Right ventricle myocardium inferior (tissue), 1 donor: ENCODE measurements at places on chromosomes 2 and 18.

DNA sequence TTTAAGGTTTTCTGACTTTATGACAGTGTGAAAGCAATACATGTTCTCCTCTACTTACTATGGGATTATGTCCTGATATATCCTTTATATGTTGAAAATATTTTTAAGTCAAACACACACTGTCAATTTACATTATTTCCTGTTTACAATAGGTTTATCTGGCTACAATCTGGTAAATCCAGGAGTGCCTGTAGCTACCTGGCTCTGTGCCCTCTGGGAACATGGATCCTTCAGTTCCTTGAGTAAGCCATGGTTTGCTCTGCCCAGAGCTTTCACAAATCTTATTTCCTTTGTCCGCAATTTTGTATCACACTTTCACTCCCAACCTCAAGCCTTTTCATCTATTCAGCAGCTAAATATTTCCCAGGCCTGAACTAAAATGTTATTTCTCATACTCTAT, 1582.2 kb upstream of the NXPH2 start:
- no peak for DNase-seq

DNA sequence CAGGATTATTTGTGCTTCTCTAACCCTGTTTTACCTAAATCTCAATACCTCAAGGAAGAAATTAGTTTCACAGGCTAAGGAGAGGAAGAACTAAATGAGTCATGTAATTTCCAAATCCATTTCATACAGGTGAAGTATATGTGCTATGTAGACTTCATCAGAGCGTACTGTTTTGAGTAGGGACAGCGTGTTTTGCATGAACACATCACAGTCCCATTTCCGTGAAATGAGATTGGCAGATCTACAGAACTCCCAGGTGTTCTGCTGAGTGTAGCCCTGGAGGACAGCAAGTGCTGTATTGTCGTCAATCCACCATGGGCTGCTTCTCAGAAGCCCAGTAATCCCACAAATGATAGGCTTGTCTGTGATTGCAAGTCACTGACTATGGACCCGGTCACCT, 97.7 kb downstream of the XRCC5 start:
- no peak for DNase-seq

- no peak for DNase-seq
These were observed 41.5 kb downstream of the SRSF7 start for GRCh38 chr2:38709567-38710194.

DNA sequence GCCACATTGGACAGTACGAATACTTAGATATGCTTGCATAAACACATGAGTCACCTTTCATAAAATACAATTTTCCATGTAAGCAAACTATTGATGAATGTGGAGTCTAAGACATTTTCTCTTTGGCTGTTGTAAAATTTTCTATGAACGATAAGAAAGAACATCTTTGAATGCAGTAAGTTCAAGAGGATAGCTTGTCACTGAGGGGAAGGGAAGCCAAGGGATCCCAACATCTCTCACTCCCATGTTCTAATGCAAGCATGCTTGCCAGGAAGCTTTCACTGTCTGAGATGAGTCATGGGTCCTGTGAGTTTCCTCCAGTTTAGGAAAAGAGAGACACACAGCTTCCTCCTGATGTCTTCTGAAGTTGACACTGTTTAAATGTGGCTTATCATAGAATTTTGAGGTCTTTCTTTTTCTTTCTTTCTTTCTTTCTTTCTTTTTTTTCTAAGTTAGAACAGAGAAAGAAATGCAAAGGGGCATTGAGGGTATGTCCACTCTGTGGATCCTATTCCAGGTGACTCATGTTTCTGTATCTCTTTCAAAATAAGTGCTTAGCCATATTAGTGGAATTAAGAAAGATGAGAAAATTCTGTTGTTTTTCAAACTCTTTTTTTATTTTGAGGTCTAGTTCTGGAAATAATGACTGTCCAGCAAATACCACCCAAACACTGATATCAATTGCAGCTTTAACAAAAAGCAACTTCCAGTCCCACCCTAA, 146.6 kb downstream of the RDH14 start:
- DNase-seq = no peak

- DNase-seq = no peak
These were observed 4.4 kb upstream of the RFX8 start for GRCh38 chr2:101479328-101479727.

DNA sequence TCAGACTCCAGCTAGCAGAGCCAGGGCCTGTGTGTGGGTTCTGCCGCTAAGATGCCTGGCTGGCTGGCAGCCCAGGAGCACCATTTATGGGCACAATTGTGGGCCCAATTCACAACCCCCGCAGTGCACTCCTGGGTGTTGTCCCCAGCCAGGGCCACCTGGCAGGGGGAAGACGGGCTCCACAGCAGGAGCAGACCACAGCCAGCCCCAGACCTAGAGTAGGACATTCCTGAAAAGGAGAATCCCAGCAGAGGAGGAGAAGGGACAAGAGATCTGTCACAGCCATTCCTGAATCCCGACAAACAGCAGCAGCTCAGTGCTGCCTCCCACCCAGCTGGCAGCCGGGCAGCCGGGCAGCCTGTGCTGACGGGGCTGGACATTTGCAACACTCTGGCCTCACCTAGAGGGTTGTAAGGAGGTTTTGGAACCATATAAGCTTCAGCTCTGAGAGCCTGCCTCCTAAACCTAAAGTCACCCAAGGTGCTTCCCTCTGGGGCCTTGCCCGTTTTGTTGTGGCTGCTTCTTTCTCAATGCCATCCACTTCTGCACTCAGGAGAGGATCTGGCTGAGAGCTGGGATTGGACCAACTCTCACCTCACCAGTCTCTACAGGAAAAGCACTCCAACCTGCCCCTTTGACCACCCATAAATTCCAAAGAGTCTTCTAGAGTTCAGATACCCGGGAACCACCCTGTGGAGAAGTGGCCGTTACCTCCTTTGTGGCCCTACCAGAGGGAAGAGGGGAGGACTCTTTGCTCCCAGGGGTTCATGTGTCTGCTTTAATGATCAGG, 4.1 kb upstream of the TMEM177 start:
- no peak for DNase-seq

DNA sequence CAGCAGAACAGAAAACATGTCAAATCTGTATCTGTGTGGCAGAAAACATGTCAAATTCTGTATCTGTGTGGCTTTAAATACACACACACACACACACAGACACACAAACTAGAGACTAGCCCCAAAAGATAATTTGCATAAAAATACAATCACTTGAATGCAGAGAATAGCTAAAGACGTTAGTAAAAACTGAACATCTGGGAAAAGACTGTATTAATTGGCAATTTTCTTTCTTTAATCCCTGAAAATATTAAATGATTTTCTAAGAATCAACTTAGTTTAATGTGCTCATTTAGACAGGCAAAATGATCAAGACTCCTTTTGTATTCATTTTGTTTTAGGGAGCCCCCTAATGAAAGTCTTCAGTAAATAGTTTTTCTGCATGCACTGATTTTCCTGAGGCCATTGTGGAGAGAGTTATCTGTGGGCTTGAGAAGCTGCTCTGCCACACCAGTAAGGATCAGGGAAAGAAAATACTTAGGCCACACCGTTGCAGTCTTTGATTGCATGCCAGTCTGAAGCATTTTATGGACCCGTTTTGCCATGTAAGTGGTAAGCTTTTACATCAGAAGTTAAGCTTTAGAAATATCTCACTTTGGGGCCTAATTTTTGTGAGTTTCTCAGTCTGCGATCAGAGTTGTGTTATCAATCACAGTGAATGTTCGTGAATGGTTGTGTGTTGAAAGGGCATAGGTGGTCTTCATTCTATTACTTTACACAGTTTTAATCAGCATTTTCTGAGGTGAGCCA, 2.2 kb downstream of the SPATS2L start:
- no peak for DNase-seq

- no peak for DNase-seq
These were observed 221.6 kb downstream of the DLGAP1 start for GRCh38 chr18:4233468-4233867.

GRCh38 chr2:240559286-240559685, 871 bp upstream of the DUSP28 start:
- no peak for DNase-seq
